Myocyte (in vitro differentiated cells): ENCODE measurements at places on chromosomes 12 and 14.

DNA sequence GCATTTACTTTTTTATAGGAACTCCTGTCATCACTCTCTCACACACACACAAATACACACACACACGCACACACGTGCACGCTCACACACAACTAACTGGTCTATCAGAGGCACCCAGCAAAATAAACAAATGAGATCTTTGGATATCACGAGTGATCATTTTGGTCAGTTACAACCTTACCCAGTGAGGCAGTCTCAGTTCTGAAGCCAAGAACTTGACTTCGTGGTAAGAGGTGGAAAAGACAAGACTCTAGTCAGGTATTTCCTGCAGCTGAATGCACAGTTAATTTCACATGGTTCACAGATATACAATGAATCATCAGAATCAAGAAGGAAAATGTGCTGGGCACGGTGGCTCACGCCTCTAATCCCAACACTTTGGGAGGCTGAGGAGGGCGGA lies 39.4 kb downstream of the ATF7 start:
- DNase-seq, result no peak

DNA sequence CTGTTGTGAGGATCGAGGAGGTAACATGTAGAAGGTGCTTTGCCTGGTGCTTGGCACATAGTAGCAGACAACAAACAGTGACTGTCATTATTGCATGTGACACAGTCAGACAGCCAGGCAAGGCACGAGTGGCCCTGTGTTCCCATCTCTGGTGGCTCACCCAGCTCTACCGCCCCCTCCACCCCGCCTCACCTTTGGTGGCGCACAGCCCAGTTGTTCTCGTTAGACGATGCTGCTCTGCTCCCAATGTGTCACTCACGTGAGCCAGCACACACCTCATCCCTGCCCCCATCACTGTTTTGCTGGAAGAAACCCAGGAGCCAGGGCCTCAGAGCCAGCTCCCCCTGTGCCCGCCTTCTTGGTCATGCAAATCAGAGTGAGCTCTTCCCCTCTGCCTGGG lies 113.3 kb downstream of the CALM1 start:
- no peak for DNase-seq

DNA sequence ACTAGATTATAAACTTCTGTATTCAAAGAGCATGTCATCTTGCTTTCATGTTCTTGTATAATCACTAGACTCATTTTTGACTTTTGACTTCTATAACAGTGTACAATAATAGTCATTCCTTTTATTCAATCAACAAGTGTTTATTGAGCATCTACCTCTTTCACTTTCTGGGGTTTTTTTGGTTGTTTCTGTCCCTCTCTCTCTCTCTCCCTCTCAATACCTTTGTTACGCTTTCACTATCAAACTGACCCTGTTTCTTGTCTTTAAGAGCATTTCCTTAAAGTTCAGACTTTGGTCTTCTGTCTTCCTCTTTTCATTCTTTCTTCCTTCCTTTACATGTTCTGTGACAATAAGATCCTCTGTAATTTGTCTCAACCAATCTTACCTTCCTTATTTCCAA lies 49.5 kb downstream of the GPR137C start:
- DNase-seq, result no peak

GRCh38 chr12:29008786-29009185 lies 140.3 kb upstream of the FAR2 start:
- no peak for DNase-seq

DNA sequence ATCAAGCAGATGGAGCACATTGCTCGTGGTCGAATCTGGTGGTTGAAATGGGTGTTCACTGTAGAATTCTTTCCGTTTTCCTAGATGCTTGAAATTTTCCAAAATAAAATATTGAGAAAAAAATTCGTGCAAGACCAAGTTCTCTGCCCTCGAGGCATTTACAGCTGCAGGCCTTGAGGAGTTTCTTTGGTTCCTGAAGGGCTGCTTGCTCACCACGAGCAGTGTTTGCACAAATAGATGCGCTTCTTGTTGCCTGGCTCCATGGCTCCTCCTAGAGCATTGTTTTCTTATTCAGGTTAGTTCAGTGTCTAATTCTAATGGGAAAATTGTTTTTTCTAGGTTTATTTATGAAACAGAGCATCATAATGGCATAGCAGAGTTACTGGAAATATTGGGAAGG lies 74.5 kb upstream of the DYNC1H1 start:
- DNase-seq, result peak; percentile 43

GRCh38 chr14:32823706-32824105 lies 115.0 kb upstream of the NPAS3 start:
- DNase-seq, result no peak
